Left ventricle myocardium inferior (tissue), 1 donor: ENCODE measurements at places on chromosomes 4 and X.

GRCh38 chr4:31908261-31908660, 1188.1 kb downstream of the PCDH7 start:
- no peak for DNase-seq

- DNase-seq, result no peak
These were observed 8.5 kb upstream of the MID1 start for GRCh38 chrX:10628906-10629305.

DNA sequence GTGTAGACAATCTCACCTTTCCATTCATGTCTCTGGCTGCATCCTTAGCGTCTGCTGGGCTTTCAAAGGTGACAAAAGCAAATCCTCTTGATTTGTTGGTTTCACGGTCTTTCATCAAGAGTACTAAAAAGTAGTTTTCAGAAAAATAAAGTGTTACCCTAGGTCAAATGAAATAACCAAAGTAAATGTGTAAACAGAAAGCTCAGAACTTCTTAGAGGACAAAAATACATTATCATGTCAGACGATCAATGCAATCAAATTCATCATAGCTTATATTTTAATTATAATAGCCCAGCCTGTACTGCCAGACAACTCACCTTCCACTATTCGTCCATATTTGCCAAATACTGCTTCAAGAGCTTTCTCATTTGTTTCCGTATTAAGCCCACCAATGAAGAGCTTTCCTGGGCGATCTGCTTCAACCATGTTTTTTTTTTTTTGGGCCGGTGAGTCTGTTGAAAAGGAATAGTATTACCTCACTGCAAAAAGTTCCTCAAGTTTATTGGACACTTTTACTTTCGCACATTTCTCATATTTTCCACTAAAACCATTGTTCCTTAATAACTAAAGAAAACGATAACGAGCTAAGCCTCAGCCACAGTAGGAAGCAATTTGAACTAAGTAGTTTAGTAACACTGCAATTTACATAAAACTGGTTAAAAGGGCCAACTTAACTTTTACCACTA, 1.4 kb downstream of the RBMX start:
- DNase-seq, result no peak

- DNase-seq, result no peak
These were observed 20.7 kb downstream of the FHDC1 start for GRCh38 chr4:152956650-152957436.

GRCh38 chrX:9249051-9249846, 215.3 kb upstream of the FAM9B start:
- DNase-seq, result no peak

DNA sequence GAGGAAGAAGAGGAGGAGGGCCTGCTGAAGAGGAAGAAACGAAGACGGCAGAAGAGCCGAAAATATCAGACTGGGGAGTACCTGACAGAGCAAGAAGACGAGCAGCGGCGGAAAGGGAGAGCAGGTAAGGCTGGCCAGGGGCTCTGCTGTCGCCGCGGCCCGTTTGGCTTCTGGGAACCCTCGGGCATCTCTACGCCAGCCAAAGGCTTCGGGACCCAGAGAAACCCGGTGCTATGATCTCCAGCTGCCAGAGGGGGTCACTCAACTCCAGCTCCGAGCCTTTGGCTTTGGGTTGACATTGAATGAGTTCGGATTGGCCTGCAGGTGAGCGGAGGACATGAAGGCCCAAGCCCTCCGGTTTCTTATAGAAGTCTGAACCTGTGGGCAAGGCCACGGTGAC, 42.8 kb downstream of the BCORL1 start:
- no peak for DNase-seq

- no peak for DNase-seq
These were observed 21.5 kb downstream of the PKD2 start for GRCh38 chr4:88028946-88029345.

- no peak for DNase-seq
These were observed 8.3 kb downstream of the GPR82 start for GRCh38 chrX:41732260-41732659.
